ENCODE measurements at places on chromosomes 7 and 10.

DNA sequence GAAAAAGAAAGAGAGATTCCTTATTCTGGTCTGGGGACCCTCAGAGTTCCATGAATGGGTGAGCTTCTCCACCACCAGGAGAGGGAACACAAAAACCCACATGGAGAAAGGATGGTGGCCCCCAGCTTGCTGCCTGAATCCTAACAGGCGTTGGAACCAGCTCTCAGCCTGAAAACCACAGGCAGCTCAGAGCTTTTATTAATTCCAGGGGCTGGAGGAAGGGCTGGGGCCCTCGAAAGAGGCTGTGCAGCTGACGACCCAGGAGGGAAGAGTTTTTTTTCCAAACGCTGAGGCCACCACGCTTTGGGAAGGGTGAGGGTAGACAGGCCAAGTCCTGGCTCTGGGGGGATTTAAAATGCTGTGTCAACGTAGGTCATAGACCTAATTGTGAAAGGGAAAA lies 10.8 kb upstream of the ELN start:
- DNase-seq = no peak

DNA sequence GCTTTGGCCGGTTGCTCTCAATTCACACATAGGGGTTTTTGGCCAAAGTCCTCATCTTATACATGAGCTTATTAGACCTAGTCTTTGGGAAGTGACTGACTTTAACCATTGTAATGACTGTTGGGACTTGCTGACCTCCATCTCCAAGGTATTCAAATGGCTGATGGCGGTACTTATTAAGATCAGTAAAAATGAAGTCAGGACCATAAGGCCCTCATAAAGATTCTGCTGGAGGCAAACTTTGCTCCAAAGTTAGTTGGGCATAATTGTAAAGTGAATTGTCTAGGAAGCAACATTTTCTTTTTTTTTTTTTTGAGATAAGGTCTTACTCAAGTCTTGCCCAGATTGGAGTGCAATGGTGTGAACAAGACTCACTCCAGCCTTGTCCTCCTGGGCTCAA lies 76.3 kb upstream of the MKLN1 start:
- DNase-seq = no peak

DNA sequence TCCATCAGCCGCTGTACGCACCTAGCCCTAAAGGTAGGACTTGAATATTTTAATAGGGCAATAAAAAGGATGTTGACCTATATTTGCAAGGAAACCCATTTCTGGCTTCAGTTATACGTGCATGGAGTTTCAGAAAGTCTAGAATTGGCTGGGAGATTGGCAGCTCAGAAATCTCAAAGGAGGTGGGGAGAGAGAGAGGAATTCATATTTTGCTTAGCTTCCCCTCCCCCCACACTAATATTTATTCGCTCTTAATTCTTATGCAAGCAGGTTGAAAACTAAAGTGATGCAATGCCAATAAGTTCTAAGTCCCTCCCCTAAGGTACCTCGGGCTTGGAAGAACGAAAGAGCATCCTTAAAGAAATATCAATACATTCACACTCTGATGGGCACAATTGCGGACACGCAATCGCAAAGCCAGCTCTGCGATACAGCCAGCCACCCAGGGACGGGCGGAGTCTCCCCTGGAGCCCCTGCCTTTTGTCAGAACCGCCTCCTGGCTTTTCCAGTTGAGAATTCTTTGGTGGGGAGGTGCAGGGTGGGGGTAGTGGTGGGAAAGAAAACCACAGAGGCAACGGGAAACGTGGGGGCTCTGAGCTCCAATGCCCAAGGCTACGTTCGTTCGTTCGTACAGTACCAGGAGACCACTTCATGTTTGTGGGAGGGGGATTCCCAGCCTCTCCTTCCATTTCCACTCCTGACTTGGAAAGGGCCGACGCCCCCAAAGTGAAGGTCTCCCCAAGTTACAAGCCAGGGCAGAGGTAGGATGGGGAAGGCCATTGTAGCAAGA lies 1.3 kb downstream of the SHH start:
- DNase-seq = no peak

DNA sequence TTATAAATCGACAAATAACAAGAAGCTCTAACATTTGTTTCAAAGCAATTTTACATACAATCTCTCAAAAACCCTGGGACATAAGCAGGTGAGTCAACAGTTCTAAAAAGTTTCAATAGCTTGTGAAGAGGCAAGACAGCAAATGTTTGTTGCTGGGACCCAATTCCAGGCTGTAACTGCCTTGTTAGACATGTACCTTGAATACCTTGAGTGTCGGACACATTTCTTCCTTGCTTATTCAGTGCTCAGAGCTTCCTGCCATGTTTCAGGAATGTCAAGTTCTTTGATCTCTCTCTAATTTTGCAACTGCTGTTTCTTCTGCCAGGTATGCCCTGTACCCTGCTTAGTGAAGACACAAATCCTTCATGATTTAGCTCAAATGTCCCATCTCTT lies 5.1 kb downstream of the CH25H start:
- no peak for DNase-seq

DNA sequence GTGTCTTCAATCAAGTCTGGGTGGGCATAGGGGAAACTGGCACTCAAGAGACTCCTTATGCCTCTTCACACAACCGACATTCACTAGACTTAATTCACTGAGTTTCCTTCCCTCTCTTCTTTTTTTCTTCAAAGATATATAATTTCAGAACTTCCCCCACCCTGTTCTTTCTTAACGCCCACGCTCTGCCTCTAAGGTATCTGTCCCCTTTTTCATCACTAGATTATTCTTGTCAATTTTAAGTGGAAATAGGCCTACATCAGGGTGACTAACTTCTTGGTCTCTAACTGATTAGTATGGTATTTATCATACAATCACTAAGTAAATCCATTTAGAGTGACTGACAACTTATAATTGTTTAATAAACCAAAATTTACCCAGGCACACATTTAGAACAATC lies 126.7 kb downstream of the CDCA7L start:
- no peak for DNase-seq

- DNase-seq = no peak
Observed at GRCh38 chr7:44415510-44415909, 74.9 kb downstream of the NUDCD3 start.

DNA sequence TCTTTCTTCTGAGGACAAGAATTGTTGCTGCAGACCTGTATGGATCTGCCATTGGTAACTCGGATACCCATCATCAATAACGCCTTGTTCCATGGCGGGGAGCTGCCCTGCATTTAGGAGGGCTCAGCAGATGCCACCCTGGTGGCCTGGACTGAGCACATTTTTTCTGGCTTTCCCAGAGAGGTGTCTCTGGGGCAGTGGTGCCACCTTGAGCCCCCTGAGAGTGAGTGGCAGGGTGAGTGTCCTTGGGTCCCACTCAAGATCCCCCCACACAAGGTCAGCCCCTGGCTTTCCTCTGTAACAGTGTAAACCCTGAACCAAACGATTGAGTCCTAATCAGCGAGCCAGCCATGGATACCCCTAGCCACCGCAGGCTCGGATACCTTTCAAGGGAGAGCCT lies 258.6 kb downstream of the GLRX3 start:
- DNase-seq = no peak

DNA sequence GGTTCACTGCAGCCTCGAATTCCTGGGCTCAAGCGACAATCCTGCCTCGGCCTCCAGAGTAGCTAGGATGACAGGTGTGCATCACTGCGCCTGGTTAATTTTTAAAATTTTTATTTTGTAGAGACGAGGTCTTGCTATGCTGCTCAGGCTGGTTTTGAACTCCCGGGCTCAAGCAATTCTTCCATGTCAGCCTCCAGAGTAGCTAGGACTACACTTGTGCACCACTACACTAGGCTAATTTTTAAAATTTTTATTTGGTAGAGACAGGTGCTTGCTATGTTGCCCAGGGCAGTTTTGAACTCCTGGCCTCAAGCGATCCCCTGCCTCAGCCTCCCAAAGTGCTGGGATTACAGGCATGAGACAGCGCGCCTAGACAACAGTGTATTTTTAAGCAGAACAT lies 120.5 kb downstream of the SVIL start:
- no peak for DNase-seq

DNA sequence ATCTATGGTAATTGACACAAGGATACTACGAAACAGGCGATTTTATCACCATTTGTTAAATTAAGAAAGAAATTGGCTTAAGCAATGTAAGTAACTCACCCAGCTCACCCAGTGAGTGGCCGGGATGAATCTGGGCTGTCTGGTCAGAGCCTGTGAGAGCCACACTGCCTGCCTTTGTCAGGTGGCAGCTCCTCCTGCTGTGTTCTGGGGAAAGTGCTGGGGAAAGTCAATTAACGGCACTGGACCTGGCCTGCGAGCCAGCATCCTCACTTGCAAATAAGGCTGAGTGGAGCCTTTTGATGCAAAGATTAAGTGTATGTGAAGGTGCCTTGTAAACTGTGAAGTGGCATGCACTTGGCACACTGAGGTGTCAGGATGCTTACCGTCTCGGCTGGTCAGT lies 13.4 kb upstream of the CXCL12 start:
- DNase-seq = no peak

DNA sequence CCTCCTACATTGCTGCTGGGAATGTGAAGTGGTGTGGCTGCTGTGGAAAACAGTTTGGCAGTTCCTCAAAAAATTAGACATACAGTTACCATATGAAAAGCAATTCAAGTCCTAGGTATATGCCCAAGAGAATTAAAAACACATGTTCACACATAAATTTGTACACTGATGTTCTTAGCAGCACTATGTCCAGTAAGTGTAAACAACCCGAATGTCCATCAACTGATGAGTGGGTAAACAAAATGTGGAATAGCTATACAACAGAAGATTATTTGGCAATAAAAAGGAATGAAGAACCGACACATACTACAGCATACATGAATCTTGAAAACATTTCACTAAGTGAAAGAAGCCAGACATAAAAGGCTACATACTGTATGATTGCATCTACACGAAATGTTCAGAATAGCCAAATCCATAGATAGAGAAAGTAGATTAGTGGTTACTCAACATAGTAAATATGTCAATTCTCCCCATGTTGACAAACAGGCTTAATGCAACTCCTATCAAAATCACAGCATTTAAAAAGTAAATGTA lies 17.2 kb downstream of the CEP41 start:
- DNase-seq = no peak

GRCh38 chr10:28130267-28130666 lies 131.4 kb upstream of the ODAD2 start:
- DNase-seq = no peak

GRCh38 chr7:2701424-2701823 lies 13.4 kb downstream of the AMZ1 start:
- DNase-seq = no peak

- DNase-seq = no peak
Observed at GRCh38 chr7:113783403-113783802, 135.4 kb downstream of the PPP1R3A start.

DNA sequence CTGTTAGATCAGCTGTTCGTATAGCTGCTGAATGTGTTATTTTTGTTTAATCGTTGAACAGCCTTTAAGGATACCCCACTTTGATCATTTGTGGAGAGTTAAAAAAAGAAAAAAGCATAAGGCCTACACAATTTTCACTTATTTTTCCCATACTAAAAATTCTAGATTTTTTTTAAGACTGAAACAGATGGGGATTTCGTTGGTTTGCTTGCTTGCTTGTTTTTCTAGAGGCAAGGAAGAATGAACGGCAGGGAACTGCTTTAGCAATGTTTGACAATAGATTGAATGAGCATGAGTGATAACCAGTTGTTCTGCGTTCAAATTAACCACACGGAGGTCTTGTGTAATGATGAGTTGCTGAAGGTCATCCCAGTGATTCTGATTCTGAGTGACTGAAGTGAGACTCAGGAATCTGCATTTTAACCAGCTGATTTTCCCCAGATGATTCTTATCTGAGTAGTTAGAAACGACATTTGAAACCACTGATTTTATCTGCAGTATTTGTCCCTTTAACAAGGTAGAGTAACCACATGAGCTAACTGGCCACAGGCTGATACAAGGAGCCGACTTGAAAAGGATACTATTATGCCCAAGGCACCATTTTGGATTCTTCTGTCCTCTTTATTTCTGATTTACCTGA lies 85.9 kb downstream of the GPR37 start:
- no peak for DNase-seq

DNA sequence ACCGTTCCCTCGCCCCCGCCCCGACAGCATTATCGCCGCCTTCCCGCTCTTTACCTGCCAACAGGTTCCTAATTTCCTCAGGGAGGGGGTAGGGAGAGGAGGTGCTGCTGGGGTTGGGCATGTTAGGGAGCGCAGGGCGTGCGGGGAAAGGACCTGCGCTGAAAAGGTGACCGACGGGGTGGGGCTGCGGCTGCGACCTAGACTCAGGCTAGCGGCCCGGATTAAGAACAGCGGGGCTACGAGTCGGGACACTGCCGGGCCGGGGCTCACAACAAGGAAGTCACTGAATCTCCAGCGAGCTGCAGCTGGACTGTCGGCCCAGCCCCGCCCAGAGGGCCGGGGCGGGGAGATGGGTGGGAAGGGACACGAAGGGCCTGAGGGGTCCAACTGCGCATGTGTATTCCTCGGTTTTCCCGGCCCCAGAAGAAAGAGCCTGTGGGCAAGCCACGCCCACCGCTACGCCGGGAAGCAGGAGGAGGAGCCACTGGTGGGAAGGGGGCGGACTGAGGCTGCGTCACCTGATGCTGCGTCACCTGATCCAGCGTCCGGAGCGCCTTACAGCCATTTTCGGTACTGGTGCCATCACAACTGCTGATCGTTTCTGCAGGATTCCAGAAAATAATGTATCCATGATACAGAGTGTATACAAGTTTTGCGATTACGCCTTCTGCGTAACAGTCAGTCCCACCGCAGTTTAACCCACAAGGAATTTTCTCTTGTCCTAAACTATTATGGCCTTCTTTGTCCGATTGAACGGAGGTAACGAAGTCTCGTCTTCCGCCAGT lies at the start of gene SKAP2:
SKAP2 (minus strand) TSS at position 282 of the 785 bp plus-strand sequence; CDS start at position 121, 161 bp downstream.
- DNase-seq = peak; percentile 83

- DNase-seq = no peak
Observed at GRCh38 chr10:80454513-80455460, 677 bp downstream of the TSPAN14 start.

- no peak for DNase-seq
Observed at GRCh38 chr7:94195201-94195600, 191.0 kb upstream of the BET1 start.

DNA sequence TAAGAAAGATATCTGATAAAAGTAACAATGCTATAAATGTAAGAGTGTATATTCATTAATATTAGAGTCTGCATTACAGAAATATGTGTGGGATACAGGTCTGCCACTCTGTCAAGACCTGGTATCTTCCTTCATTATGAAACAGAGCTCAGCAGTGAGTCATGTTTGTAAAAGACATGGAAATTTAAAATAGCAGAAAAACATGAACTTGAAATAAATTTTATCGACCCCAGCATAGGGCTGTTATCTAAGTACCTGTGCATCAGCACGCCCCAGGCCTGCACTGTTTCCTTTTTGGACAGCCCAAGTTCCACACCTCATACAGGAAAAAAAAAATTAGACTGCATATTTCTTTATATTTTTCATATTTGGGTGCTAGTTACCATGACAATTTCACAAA lies 58.0 kb upstream of the ZPBP start:
- DNase-seq = no peak

GRCh38 chr7:1320616-1321240 lies 88.1 kb downstream of the UNCX start:
- DNase-seq = no peak

DNA sequence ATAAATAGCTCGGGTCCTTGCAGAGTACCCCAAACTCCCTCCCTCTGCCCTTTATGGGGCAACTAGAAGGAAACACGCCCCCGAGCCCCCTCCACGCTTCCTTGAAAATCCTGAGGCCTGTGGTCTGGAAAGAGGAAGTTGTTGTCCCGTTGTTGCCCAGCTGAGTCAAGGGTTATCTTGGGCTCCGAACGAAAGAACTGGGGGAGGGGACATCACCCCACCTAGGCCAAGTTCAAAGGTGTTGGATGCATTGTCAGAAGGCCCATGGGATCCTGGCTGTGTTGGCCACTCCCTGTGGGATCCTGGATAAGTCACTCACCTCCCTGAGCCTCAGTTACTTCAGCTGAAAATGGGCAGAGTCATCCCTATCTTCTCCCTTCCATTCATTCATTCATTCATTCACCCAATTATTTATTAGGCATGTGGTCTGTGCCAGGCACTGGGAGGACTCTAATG lies at the start of gene CCL24:
CCL24 (minus strand) TSS at position 26 of the 456 bp plus-strand sequence. CDS start 91 bp downstream, outside the sequence.
- no peak for DNase-seq
